Sigmoid colon (tissue), 7 donors: ENCODE measurements at places on chromosomes 6 and 20.

GRCh38 chr6:164184410-164184809 lies 769.9 kb downstream of the QKI start:
- no peak for DNase-seq

- DNase-seq = peak; percentile 80
These were observed at the start of gene KHDRBS2 for GRCh38 chr6:62285612-62286469. Gene KHDRBS2 (minus strand): TSS chr6:62286225.

GRCh38 chr20:47662483-47663353 lies 122.6 kb downstream of the SULF2 start:
- DNase-seq = no peak

DNA sequence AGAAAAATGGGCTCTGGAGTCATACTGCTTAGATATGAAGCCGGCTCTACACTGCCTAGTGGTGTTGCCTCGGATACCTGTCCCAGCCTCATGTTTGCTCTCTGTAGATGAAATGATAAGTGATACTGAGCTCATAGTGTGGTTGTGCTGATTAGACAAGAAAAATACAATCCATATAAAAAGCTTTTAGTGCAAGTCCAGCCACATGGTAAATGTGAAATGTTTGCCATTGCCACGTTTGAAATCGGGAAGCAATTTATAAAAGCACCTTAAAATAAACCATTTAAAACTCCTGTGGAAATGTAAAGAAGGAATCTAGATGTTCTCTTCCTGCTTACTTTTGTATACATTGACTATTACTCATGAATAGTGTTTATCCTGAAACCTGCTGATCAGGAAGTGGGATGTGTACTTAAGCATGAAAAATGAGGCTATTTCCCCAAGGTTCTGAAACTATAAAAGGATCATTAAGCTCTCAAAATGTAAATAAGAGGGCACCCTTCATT lies 13.1 kb upstream of the PBOV1 start:
- no peak for DNase-seq
